ENCODE measurements at places on chromosomes 12 and 14. TPM values are rescaled to one million over a fixed set of nuclear protein-coding genes. Genes with fewer than 3 reads are reported as not detected.

Gene SCNN1A
- total RNA-seq = 0.11 TPM

GRCh38 chr14:26605602-26606001 is 7.8 kb upstream of the NOVA1 start:
- no peak overlapping the region for H3K4me3 ChIP-seq
- no peaks in the 10 kb centered on the region for H3K27me3 ChIP-seq
- no peaks in the 10 kb centered on the region for H3K4me1 ChIP-seq
- H3K36me3 ChIP-seq = no peaks in the 10 kb centered on the region
- H3K27ac ChIP-seq = no peak overlapping the region
- no peak for DNase-seq

- H3K27me3 ChIP-seq = no peaks in the 10 kb centered on the region
- no peak overlapping the region for H3K4me3 ChIP-seq
- DNase-seq = no peak
- no peaks in the 10 kb centered on the region for H3K36me3 ChIP-seq
- H3K27ac ChIP-seq = no peak overlapping the region
Observed at GRCh38 chr12:99752740-99753139, 105.2 kb downstream of the GARIN6 start.

- peaks cover 30% of the 10 kb centered on the region for H3K4me1 ChIP-seq
- H3K4me3 ChIP-seq = peak overlapping the region; percentile 96
- no peaks in the 10 kb centered on the region for H3K27me3 ChIP-seq
- DNase-seq = no peak
- peak overlapping the region; percentile 90 for H3K27ac ChIP-seq
- H3K36me3 ChIP-seq = no peaks in the 10 kb centered on the region
Observed at GRCh38 chr14:21476523-21476924, 235 bp downstream of the RAB2B start.

Measured in adrenal gland (tissue), 19 donors.